ENCODE measurements at places on chromosomes 5 and 9.

- no peak for DNase-seq
Observed at GRCh38 chr5:160029004-160029403, 20.1 kb downstream of the TTC1 start.

DNA sequence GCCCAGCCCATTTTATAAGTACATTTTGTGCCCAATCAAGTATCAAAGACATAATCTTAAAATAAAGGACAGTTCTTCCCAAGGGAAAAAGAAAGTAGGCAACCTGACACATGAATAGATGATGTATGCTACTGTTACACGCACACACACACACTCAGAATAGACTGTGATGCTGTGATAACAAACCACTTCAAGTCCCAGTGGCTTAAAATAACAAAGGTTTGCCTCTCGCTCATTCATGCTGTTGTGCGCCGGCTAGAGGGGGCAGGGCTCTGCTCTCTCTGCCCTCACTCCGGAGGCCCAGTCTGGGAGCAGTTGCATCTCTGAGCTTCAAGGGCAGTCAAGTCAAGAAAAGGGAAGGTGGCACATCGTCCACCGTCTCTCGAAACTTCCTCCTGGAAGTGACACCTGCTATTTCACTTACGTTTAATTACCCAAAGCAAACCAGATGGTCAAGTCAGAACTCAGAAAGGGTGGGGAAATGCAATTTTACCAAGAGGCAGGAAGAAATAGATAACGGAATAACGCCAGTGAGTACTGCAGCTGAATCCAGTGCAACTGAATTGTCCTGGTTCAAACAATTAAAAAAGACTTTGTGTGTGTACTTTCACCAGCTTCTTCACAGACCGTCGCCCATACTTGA is 43.3 kb downstream of the ANKRD33B start:
- DNase-seq, result peak; percentile 74

- DNase-seq, result no peak
Observed at GRCh38 chr9:19994296-19994695, 205.5 kb upstream of the SLC24A2 start.

DNA sequence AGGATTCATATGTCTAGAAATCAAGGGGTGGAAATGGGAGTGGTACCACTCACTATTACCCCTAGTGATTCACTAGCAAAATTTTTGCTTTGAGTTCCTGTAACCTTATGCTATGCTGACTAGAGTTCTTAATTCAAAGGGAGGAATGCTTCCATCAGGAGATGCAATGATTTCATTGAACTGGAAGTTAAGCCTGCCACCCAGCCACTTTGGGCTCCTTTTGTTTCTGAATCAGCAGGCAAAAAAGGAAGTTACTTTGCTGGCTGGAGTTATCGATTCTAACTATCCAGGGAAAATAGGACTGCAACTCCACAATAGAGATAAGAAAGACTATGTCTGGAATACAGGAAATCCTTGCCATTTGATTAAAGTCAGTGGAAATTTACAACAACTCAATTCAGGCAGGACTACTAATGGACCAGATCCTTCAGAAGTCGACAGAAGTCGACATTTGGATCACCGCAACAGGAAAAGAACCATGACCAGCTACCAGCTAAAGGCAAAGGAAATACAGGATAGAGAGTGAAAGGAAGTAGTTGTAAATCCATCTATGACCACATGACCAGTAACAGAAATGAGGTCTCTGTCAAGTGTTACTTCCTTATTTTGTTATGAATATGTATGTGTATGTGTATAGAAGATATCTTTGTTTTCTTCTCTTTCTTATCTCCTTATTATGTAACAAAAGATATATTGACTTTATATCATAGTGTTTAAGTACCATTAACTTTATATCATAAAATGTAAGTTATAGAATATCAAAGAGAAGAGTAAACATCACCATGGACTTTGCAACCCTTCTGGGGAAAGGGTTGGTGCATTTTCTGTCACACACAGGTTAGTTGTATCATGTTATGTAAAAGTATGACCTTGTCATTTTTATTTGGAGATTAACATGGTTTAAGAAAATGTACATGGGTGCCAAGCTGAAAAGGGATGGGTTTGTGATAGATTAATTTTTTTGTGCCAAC is 198.7 kb upstream of the HAPLN1 start:
- no peak for DNase-seq

DNA sequence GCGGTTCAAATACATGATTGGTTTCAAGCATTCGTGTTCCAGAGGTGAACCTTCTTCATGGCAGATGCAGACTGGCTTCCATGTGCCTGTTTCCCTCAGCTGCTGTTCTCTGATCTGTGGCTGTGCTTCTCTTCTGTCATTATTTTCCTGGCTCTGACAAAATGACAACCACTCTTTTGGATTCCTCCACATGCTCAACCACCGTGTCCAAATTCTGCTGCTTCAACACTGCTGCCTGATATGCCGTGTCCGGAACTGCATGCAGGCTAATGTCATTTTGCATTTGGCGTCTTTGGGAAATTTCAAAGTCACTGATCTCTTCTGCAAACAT is 368.7 kb upstream of the ZNF608 start:
- DNase-seq, result no peak

DNA sequence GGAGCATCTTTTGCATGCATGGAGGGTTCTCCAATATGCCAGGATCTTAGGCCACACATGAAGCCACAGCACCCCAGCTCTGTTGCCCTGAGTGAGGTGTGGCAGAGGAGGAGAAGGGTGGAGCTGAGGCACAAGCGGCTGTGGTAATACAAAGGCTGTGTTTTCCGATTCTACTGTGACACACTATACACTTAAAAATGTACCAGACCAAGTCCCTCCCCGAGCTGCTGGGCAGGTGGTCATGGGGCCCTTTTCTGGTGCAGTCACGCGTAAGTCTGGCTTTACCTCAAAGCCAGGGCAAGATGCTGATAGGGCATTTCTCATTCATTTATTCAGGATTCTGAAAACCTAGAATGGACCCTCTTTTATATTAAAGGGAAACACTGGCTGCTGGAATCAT is 3.7 kb downstream of the ADGRV1 start:
- DNase-seq, result no peak

DNA sequence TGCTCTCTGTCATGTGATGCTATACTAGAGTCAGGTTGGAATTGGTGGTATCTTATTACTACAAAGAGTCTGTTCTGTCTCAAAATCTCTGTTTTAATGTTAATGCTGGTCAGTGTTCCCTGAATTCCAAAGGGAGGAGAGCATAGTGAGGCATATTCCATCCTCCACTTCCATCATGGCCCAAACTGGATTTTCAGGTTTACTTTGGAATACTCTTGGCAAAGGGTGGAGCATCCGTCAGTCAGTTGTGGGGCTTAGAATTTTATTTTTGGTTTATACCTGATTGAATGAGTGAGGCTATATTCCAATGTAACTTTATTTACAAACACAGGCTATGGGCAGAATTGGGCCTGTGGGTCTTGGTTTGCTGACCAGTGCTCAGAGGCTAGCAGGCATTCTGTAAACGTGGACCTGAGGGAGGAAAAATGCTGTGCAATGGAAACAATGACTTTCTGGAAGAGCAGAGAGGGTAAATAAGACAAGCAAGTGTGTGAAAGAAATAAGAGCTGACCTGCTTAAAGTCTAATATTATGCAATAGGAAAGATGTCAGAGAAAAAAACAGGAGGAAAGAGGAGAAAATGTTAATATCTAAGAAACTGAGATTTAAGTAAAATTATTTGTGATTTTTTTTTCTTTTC is 106.2 kb upstream of the CLINT1 start:
- no peak for DNase-seq

- no peak for DNase-seq
Observed at GRCh38 chr5:56908942-56909293, 478 bp upstream of the SETD9 start.

GRCh38 chr5:136809382-136809781 is 444.0 kb upstream of the TRPC7 start:
- no peak for DNase-seq

- peak; percentile 42 for DNase-seq
Observed at GRCh38 chr9:129752900-129753729, at the start of gene PTGES. Gene PTGES (minus strand): TSS chr9:129753042. CDS start chr9:129753012, 30 bp downstream.

DNA sequence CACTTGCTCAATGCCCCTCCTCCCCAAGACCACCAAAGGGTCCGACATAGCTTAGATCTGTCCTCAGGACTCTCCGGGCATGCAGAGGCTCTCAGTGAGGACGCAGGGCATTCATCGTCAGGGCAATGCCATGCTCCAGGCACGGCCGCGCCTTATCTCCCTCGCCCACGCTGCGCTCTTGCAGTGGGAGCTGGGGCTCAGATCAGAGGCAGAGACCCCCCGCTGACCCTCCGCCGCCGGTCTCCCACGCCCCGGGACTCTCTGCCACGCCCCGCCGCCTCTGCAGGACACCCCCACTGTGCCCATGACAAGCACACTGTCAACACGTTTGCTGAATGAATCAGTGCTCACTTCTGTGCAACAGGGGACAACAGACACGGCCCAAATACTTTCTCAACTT is 140.7 kb downstream of the ADAMTS2 start:
- no peak for DNase-seq

GRCh38 chr9:109870365-109870764 is 90.4 kb downstream of the PALM2AKAP2 start:
- no peak for DNase-seq
